ENCODE measurements at places on chromosomes 13 and 19.

DNA sequence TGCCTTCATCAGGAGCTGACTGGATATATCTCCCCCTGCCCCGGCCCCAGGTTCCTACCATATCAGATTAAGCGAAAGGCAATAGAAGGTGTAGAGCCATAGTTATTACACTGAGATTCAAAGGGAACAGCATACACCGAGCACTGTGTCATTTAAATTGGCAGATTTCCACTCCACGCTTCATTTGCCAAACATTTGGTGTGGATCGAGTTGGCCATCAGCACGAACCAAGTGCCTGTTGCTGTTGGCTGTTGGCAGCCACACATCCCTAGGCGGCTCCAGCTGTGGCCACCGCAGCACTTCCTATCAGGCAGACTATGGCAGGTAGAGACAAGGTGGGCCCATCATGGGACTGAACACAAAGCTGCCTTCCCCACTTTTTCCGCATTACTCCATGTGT lies 115.8 kb downstream of the CCNA1 start:
- DNase-seq, result no peak

- no peak for DNase-seq
Measured at GRCh38 chr19:57441979-57442752, 7.0 kb downstream of the ZNF749 start.

GRCh38 chr19:48487948-48488347 lies 18.8 kb downstream of the CYTH2 start:
- DNase-seq, result no peak

GRCh38 chr13:99154064-99154463 lies 46.6 kb upstream of the UBAC2 start:
- no peak for DNase-seq

DNA sequence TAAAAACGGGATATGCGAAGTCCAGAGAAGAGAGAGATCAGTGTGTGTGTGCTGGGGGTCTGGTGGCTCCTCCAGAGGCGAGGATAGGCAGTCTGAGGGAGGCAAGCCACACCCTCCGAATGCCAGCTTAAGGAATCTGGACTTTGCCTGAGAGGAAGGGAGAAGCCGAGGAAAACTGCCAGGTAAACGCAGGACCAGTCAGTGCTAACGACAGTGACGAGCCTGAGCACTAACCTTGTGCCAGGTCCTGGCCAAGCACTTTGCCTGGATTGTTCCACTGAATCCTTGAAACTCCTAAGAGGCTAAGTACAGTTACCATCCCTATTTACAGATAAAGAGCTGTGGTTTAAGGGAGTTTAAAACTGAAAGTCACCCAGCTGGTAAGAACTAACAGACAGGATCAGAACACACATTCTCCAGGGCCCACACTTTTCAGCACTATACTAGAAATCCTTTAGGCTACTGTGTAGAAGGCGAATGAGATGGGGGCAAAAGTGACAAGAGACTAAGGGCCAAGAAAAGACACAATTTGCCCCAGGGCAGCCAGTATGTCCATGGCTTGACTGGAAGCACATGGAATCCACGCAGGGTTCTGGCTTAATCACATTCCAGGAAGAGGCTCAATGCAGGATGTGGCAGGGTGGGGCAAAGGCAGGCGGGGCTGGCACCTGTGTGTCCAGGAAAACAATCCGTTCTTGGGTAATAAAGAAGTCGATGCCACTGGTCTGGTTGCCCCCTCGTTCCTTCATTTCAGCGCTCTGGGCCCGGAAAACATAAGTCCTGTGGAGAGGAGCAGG lies 15.1 kb downstream of the SMG9 start:
- DNase-seq, result no peak
